ENCODE measurements at places on chromosomes 2 and 18.

- DNase-seq: no peak
Measured at GRCh38 chr2:1935476-1935875, 191.2 kb upstream of the PXDN start.

GRCh38 chr18:48901145-48902022, 49.4 kb downstream of the SMAD7 start:
- no peak for DNase-seq

- DNase-seq: no peak
Measured at GRCh38 chr2:9959262-9959661, 7.8 kb downstream of the GRHL1 start.

GRCh38 chr2:42050010-42050702, 2.3 kb downstream of the PKDCC start:
- no peak for DNase-seq

- no peak for DNase-seq
Measured at GRCh38 chr2:231037202-231037730, at the start of gene C2orf72. Gene C2orf72 (plus strand): TSS chr2:231037523. CDS start chr2:231037566, 43 bp downstream.

DNA sequence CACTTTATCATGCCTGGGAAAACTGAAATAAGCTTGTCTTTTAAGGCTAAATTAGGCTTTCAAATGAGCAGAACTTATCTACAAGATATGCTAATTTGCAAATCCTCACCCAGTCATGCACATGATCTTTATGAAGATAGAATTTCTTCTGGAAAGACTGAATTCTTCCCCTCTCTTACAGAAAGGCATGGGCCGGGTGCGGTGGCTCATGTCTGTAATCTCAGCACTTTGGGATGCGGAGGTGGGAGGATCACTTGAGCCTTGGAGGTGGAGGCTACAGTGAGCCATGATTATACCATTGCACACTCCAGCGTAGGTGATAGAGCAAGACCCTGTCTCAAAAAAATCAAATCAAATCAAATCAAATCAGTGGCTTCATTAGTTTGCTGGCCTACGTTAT, 11.7 kb upstream of the FOXI3 start:
- DNase-seq: no peak

GRCh38 chr2:206004004-206004693, 81.8 kb downstream of the INO80D start:
- no peak for DNase-seq

DNA sequence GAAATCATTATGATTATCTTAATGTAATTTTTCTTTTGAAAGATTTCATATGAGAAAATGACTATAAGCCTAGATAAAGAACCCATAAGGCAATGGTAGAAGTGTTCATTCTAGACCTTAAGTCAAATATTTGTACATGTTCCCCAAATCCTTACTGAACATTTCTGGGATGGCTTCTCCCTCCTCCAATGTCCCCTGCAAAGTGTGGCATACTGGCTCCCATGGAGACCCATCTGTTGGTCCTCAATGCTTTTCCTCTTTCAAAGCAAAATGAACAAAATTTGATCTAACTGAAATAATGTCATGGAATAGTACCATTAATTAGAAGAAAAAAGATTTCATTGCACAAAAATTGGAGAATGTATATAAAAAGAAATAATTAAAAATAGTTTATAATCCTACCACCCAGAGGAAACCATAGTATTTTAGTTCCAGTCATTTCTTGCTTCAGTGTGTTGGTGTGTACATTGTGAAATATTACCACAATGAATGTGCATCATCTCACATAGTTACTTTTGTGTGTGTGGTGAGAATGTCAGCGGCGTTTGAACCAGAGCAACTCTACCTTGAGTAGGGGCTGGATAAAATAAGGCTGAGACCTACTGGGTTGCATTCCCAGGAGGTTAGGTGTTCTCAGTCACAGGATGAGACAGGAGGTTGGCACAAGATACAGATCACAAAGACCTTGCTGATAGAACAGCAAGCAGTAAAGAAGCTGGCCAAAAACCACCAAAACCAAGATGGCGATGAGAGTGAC, 181.3 kb downstream of the UXS1 start:
- no peak for DNase-seq
